ENCODE measurements at places on chromosomes 7 and 10.

DNA sequence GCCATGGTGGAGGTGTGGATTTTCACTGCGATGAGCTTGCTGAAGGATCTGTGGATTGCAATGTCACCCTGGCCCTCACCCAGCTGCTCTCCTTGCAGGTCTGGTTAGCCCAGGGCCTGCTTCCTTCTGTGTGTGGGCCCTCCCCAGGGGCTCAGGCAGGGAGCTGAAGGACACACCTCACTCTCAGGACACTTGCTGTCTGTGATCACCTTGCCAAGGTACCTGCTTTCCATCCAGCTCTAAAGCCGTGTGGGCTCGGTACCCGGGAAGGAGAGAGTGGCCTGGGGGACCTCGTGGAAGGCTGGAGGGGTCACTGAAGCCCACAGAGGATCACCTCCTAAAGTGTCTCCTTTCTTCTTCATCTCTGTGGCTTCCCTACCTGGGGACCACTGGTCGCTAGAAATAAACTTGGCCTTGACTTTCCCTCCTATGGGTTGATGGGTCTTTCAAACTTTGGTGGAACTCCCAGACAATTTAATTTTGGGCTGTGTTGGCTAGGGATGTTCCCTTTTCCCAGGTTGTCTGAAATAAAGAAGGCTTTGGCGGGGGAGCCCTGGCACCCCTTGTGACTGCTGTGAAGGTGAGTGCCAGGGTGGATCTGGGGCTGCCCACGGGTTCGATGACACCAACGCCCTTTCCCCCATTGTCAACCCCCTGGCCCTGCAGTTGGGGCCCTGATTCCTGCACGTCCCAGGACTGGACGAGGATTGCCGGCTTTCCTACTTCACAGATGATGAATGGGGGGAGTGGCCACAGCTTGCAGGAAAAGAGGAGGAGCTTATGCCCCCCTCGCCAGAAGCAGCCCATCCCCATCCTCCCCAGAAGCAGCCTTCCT, 331.0 kb downstream of the ADARB2 start:
- DNase-seq, result no peak

DNA sequence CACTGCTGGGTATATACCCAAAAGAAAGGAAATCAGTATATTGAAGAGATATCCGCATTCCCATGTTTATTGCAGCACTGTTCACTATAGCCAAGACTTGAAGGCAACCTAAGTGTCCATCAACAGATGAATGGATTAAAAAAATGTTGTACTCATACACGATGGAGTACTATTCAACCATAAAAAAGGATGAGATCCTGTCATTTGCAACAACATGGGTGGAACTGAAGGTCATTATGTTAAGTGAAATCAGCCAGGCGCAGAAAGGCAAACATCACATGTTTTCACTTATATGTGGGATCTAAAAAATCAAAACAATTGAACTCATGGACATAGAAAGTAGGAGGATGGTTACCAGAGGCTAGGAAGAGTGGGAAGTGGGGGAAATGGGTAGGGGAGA, 19.3 kb downstream of the NRCAM start:
- DNase-seq, result no peak

DNA sequence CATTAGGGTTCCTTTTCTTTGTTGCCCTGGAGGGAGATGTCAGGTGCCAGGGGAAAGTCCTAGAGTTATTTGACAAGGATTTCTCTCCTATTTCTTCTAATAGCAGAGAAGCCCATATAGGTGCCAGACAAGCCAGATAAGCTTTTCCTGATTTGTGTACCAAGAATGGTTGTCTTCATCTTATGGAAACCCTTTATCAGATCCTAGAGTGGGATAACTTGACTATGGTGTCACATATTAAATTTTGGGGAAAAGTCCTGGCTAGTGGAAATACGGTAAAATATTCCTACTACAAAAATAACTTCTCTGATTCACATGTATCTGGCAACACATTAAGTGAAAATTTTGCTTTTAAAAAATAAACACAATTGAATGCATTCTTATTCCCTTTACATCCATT, 1.2 kb downstream of the OR2A12 start:
- no peak for DNase-seq

- no peak for DNase-seq
Observed at GRCh38 chr7:74523015-74523414, 69.3 kb downstream of the GTF2IRD1 start.

- DNase-seq, result no peak
Observed at GRCh38 chr10:47287805-47288204, 12.2 kb upstream of the GDF10 start.

DNA sequence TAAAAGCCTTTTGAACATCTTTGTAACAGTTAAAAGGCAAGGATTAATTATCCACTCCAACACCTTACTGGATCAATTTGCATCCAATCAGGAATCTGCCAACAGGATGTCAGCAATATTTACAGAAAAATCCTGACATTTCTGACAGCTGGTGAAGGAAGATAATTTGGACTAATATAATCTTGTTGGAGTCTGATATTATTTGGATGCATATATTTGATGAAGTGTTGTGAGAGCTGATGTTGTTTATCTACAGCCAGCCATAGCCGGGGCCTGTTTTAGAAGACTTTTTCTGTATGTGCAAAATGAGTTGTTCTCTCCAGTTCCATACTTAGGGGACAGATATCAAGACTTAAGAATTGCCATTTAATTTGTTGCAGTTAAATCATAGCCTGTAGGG, 91.1 kb downstream of the GPR37 start:
- no peak for DNase-seq

DNA sequence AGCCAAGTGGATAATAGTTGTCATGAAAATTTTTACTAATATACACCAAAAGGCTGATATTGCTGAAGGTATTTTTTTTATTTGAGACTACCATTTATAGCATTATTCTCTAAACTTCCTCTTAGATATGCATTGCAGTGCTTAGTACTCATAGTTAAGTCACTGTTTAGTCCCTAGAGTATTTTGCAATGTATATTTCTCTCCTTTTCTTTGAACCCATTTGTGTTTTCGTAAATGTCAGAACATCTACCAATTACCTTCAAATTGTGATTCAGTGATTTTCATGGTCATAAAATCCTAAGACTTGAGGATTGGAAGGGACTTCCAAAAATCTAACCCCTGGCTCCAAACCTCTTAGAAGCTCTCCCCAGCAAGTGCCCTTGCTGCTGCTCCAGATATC, 21.5 kb upstream of the CYP26C1 start:
- DNase-seq, result peak; percentile 32

DNA sequence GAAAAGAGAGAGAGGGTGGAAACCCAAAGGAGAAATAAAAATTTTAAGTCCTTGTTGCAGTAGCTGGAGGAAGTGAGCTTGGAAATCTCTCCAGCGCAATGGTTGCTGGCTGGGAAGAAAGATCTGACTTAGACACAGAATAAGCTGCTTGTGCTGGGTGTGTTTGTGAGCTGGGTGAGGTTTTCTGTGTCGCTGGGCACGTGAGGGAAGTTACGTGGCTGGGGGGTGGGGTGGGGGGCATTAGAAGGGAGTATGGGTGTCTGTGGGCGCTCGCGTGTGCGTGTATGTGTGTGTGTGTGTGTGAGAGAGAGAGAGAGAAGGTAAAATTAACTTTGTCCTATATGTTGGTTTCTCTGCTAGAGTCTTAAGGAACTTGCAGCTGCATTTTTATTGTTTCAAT, 11.6 kb downstream of the TCF7L2 start:
- DNase-seq, result no peak

DNA sequence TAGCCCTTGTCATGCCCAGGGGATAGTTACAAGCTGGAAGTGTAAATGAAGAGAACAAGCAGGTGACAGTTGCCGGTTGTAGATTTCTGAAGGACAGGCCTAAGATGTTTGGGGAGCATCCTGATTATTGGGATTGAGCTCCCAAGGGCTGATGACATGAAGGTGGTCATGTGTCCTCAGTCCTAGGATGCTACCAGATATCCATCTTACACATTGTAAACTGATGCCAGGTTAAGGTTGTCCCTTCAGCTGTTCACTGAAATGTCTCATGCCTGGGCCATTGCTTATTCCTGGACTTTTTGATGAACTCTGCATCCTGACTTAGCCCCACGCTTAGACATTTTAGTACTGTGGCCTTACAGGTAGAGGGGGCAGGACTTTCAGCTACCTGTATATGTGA, 1.3 kb downstream of the ZMIZ2 start:
- no peak for DNase-seq

- DNase-seq, result no peak
Observed at GRCh38 chr10:105434970-105435369, 793.9 kb downstream of the SORCS3 start.

- DNase-seq, result no peak
Observed at GRCh38 chr10:101054351-101054750, 7.4 kb upstream of the KAZALD1 start.

- peak; percentile 35 for DNase-seq
Observed at GRCh38 chr10:52668024-52668423, 104.6 kb downstream of the MBL2 start.
